Activated CD4-positive, CD25-positive, alpha-beta regulatory T cell treated with anti-CD3 and anti-CD28 coated beads, Interleukin-2, amount 50 U/mL, for 72 hours (primary cell): ENCODE measurements at places on chromosomes 11 and 22.
A peak's percentile ranks its signal among the peaks of the same experiment; 100 is the strongest.

DNA sequence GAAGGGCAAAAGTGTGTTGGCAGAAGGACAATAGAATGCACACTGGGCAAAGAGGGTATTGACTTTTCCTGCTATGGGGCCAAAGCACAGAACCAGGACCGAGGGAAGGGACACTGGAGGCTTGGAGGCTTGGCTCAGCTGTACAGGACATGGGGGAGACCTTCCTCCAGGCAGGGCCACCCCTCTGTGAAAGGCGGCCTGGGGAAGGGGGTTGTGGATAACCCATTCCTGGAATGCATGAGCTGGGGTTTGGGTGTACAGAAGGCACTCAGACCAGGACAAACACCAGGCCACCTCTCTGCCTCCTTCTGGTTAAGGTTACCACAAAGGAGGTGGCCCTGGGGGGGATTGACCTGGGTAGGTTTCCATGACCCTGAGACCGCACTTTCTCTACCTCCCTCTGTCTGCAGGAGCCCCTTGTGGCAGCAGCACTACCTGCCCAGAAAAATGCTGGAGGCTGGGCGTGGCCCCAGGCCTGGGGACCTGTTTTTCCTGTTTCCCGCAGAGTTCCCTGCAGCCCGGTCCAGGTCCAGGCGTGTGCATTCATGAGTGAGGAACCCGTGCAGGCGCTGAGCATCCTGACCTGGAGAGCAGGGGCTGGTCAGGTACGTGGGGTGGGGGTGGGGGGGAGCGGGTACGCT lies 9.6 kb downstream of the P2RY2 start:
- peak; percentile 11 for DNase-seq

DNA sequence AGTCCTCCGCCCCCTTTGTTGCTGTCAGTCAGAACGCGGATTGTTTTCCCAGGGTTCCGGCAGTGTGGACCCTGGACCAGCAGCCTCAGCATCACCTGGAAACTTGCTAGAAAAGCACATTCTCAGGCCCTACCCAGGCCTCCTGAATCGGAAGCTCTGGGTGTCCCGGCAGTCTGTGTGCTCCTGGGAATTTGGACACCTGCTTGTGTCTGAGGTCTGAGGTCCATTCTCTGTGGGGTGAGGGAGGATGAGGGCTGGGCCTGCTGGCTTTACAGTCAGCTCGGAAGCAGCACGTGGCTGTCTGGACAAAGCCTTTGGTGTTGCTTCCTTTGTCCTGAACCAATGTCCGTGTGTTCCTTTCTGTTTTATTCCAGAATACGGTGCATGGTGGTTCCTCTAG lies 299.7 kb downstream of the TBC1D22A start:
- DNase-seq = no peak

DNA sequence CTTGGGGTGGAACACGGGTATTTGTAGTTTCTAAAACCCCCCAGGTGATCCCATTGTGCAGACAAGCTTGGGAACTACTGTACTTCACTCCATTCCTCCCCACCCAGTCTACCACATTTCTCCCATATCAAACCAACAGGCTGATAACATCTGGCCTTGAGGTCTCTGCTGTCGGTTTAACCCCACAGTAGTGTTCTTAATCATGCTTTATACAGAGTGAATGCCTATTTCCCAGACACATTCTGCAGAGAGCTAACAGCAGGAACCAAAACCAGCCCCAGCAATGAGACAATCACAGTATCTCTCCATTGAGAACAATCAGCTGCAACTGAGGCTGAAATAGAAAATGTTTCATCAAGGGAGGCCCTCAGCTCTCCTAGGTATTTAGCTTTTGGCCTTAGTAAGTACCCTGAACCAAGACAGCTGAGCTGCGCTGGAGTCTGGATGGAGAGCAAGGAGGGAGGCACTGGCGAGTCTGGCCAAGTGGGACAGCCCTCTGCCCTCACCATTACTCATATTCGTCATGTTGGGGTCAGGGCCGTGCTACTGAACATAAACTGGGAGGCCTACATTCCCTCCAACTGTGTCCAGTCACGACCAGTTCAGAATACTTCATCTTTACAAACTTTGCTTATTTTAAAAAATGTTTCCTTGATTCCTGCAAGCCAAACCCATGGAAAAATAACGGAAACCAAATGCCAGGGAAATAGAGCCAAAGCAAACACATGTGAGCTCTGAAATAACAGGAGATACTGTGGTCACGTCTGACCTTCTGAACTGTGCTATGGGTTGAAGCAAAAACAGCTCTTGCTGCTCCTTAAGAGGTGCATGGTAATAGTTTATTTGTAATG lies 81.0 kb downstream of the CCDC34 start:
- no peak for DNase-seq

GRCh38 chr22:21926728-21927127 lies 25.9 kb downstream of the PPM1F start:
- DNase-seq = no peak

DNA sequence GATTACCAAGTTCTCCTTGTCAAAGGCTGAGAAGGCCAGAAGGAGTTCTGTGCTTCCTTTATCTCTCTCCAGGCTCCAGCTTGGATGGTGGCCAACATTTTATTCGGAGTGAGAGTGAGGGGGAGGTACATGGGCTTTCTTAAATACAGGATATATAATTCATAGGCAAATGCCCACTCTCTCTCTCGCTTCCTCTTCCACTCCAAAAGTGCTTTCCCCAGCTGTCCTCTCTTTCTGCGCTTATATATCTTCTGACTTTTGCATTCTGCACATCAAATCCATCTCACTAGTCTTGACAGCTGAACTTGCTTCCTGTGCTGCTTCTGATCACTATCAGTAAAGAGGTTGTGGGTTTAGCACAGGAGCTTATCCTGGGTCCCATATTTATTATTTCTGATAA lies 125.4 kb upstream of the ARHGAP20 start:
- DNase-seq = no peak

GRCh38 chr11:6708876-6709275 lies 25.7 kb upstream of the MRPL17 start:
- no peak for DNase-seq

- DNase-seq = peak; percentile 53
Measured at GRCh38 chr22:39932918-39933649, 27.1 kb upstream of the TMA7B start.

DNA sequence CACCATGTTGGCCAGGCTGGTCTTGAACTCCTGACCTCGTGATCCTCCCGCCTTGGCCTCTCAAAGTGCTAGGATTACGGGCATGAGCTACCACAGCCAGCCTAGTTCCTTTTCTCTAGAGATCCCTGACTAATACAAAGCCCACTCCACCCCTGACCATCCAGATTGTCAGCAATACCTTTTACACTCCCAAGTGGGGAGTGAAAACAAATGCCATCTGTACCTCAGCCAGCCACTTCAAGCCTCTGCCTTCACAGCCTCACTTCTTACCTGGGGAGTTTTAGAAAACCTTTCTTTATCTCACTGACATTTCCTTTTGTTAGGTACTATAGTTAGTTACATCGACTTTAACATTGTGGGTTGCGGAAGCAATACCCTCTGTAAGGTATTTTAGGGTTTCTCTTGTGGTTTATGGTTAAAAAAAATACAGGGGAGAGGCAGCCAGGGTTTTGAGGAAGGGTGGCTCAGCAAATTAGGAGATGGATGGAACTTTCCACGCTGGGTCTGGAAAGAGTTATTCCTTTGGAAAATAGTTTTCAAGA lies 8.9 kb downstream of the TOM1 start:
- no peak for DNase-seq

DNA sequence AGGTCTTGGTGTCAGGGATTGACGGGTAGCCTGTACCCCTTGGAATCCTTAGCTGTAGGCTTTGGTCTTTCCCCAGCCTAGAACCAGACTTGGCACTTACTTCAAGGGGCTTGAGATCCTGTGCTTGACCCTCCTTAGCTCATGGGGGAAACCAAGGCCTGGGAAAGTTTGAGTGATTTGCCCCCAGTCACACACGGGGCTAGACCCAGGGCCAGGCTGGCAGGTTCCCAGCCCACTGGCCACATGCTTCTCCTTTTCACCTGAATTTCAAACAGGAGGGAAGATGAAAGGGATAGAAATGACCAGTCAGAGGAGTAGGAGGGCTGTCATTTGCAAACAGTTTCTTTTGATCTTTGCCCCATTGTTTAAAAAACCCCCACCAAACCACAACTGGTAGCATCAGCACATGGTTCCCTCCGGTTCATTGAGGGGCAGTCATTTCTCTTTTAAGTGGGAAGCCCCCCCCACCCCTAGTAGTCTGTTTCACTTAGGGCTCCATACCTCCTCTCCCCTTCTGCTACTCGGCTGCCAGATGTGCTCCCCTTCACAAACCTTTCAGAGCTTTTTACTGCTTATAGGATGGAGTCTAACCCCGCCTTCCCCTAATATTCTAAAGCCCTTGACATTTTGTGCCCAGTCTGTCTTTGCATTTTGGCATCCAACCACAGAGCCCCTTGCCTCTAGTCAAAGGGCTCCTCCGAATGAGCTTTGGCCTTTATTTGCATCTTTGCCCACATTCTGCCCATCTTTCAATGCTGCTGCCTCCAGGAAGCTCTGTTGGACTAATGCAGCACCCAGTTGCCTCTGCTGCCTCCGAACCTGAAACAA lies 37.6 kb downstream of the ZNRF3 start:
- no peak for DNase-seq

DNA sequence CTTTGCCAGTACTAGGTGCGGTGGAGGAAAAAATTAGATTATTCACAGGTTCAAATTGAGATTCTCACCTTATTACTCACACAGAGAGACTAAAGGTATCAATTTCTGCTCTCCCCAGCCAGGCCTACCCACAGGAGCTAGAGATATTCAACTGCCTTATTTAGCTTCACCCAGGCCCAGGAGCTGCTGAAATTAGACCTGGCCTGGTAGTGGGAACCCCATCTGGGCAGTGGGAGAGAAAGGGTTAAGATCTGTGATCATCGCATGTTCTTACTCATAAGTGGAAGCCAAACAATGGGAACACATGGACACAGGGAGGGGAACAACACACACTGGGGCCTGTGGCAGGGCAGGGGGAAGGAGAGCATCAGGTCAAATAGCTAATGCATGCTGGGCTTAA lies 20.9 kb upstream of the MICAL2 start:
- no peak for DNase-seq

- no peak for DNase-seq
Measured at GRCh38 chr11:134911514-134912180, 499.6 kb upstream of the B3GAT1 start.

DNA sequence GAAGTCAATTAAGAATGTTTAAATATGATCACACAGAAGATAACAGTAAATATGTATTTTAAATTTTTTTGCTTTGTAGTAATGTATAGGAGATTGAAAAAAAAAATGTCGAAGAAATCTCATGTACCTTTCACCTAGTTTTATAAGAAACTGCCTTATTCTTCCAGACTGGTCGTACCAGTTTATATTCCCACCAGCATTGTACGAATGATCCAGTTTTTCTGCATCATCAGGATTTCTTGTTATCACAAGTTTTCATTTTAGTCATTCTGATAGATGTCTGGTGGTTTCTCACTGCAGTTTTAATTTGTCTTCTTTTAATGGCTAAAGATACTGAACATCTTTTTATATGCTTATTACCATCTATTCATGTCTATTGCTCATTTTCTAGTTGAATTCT lies 101.8 kb upstream of the CTSC start:
- DNase-seq = no peak

- DNase-seq = no peak
Measured at GRCh38 chr11:25981998-25982397, 349.9 kb upstream of the ANO3 start.
